Activated CD4-positive, alpha-beta T cell treated with anti-CD3 and anti-CD28 coated beads, Interleukin-2, amount 50 U/mL, for 48 hours (primary cell): ENCODE measurements at places on chromosomes 16 and 17.

GRCh38 chr17:68390888-68391545 lies 66.3 kb downstream of the WIPI1 start:
- no peak for DNase-seq

DNA sequence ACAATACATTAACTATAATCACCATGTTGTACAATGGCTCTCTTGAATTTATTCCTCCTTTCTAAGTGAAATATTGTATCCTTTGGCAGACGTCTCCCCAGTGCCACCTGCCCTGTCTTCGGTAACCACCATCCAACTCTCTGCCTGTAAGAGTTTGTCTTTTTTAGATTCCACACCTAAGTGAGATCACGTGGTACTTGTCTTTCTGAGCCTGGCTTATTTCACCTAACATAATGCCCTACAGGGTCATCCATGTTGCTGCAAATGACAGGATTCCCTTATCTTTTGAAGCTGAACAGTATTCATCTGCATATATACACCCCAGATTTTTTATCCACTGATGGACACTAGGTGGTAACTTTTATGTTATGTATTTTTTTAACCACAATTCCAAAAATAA lies 24.2 kb downstream of the ORC6 start:
- no peak for DNase-seq

DNA sequence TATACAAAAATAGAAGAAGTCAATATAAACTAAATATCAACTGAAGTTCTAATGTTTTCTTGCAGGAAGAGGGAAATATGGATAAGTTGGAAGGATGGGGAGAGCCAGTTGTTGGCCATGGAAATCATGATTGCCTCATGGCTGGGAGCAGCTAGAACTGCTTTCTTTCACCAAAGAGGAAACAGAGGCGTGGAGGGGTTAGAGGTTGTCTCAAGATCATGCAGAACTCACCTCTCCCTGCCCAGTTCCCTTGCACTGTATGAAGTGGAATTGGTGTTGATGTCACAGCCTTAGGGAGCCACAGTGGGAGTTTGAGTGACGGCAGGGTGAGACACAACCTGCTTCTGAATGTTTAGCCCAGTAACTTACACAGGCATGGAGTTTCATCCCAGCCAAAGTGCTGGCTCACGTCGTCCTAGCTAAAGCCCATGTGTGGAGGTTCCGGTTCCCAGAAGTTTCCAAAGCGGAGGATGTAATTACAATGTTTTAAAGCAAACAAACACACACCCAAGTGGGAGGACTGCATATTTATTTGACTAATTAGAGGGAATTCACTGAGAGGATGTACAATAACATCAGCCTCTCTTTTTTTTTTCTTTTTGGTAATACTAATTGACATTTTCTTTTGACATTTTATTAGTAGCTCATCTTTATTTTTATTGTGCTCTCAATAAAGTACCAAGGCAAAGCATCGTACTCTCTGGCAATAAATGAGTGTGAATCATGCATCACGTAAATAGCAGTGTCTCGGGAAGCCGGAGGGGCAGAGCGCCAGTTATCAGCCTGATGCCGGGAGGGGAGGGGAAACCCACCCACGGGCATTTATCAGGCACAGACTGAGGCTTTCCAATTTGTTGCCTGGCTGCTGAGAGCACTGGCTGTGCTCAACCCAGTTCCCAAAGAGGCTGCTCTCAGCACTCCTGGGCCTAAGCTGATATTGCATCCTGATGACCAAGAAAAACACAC lies 118.7 kb upstream of the CDH5 start:
- no peak for DNase-seq

GRCh38 chr16:73161977-73162376 lies 114.0 kb upstream of the ZFHX3 start:
- no peak for DNase-seq

DNA sequence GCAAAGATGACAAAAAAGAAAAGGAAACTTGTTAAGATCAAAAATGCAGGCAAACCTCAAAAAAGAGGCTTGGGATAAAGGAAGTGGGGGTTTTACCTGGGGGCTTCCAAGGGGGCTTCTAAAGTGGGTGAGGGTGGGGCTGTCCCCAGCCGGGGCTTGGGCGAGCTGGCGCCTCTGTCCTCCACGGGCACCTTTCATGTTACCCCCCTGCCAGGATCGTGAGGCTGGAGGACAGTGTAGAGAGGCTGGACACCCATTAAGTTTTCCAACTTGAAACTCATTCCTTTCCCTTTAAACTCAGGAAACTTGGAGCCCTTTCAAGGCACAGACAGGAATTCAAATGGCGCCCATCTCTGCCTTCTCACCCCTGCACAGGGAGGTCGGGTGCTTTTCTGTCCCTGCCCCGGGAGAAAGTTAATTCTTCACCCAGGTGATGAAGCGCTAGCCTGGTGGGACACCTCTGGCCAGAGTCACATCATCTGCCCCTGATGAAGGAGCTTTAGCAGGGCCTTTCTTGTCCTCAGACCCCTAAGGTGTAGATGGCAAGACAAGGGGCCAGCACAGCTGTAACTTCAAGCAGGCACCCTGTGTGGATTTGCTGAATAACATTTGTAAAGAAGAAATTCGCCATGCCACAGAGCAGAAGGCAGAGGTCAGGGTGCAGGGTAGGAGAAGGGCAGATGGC lies 87.3 kb downstream of the C16orf78 start:
- DNase-seq, result no peak

GRCh38 chr17:50675190-50675589 lies 32.5 kb downstream of the ANKRD40 start:
- no peak for DNase-seq

DNA sequence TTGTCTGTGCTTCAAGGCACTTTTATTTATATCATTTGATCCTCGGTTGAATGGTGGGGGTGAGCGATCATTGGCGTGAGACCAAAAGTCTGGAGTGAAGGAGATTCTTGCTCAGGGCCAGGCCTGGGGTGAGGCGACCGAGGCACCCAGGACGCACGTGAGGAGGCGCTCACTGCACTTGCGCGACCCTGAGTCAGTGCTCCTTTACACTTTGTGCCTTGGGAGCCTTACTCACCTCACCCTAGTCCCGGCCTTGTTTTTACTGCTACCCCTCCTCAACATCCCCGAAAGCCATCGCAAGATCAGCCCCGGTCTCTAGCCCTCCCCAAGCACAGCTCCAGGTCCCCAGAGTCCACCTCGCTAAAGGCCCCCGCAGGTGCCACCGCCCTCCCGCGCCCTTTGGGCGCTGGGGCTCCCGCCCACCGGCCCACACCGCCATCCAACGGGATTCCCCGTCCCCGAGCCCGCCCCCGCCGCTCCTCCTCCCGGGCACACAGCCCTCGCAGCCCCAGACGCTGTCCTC lies 496 bp downstream of the EZH1 start:
- DNase-seq, result peak; percentile 80

DNA sequence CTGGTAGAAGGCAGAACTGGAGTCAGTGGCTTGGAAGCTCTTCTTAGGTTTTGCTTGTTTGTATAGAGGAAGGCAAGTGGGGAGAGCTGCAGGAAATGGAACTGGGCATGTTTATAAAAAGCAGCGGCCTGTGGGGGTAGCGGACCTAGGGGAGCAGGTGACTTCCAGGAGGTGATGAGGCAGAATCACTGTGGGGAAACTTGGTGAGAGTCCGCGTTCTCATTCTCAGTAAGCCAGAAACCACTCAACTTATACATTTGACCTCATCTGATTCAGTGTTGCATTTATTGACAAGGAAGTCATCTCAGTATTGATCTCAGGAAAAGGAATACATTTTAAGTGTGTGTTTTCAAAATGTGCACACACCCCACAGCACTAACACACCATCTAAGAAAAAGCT lies 299.8 kb downstream of the CNTNAP4 start:
- no peak for DNase-seq

- DNase-seq, result no peak
These were observed 18.4 kb upstream of the ZNF594 start for GRCh38 chr17:5210091-5210490.

GRCh38 chr17:55348749-55349354 lies 72.8 kb downstream of the MMD start:
- peak; percentile 31 for DNase-seq

GRCh38 chr16:68452176-68452575 lies 3.9 kb upstream of the SMPD3 start:
- no peak for DNase-seq

- peak; percentile 52 for DNase-seq
These were observed at the start of gene BRD7 for GRCh38 chr16:50368410-50369132. BRD7 (minus strand) TSS chr16:50368988; CDS start chr16:50368774, 214 bp downstream.

- no peak for DNase-seq
These were observed 111.7 kb upstream of the FOXF1 start for GRCh38 chr16:86398622-86399021.

- no peak for DNase-seq
These were observed 101.6 kb upstream of the KIF2B start for GRCh38 chr17:53721101-53721500.

DNA sequence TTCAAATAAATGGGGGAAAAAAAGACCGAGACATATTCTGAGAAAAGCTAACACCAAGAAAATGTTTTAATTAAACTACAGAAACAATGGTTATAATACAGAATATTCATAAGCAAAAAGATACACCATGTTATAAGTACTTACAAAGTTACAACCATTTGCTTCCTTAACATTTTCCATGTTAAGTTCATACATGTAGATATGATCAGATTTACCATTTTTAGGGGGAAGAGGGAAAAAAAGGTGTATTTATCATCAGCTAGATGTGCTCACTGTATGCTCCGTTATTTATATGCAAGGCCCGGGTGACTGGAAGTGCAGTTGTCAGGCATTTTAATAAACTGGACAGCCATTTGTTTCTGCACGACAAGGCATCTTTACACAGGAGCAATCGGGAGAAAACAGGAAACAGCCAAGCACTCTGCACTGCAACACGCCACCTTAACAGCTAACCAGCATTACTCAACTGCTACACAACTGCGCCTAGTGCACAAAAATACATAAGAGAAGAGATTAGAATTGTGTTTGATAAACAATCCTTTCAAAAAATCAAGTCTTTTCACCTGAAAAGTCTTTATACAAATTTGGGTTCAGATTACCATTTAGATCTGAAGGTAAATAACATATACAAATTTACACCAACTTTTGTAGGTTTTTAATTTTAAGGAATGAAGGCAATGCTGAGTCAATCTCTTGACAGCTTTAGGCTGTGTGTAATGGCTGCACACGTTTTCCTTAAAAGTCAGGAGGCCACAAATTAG lies 2.9 kb downstream of the SRSF2 start:
- DNase-seq, result peak; percentile 26

- DNase-seq, result no peak
These were observed 83.0 kb downstream of the OR1D5 start for GRCh38 chr17:2980211-2980903.

GRCh38 chr16:30893417-30893743 lies 497 bp downstream of the BCL7C start:
- peak; percentile 30 for DNase-seq

GRCh38 chr16:49854188-49854795 lies 1.6 kb downstream of the ZNF423 start:
- DNase-seq, result no peak

- DNase-seq, result no peak
These were observed 3.3 kb downstream of the PGAP3 start for GRCh38 chr17:39684369-39685192.

GRCh38 chr16:55534756-55535155 lies 25.9 kb downstream of the LPCAT2 start:
- no peak for DNase-seq

DNA sequence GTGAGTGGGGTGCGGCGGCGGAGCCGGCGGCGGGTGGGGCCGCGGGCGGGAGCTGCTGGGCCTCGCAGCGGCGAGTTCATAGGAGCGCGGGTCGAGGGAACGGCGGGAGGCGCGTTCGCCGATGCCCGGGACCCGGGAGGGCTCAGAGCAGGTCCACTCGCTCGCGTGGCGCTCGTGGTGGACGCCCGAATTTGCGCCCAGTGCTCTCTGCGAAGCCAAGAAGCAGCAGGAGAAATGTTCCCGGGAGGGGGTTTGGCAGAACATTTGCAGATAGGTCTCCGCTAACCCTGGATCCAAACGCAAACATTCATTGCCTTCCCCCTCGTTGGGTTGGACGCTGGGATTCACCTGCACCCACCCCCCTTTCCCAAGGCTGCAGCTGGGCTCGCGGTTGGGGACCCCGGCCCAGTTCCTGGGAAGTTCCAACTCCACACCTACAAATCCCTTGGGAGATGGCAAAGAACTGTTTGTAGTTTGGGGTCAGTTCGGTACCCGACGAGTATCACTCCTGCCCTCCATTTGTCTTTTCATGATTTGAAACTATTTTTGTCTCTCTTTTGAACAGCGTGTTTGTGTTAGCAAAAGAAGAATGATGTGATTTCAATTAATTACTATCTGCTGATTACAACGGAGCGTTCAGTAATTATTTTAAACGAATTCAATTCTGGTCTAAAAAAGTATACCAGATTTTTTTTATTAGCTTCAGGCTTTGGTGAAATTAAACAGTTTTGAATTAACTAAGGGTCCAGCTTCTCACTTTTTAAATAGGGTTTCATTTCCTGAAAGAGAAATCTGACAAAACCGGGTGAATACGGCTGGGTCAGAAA lies 2.3 kb downstream of the NTN1 start:
- DNase-seq, result no peak

GRCh38 chr16:79359082-79359481 lies 241.5 kb downstream of the MAF start:
- no peak for DNase-seq

GRCh38 chr17:73485130-73485529 lies 159.1 kb downstream of the SDK2 start:
- DNase-seq, result no peak

GRCh38 chr16:49093939-49094338 lies 187.7 kb downstream of the CBLN1 start:
- no peak for DNase-seq
